ENCODE measurements at places on chromosomes 12 and 14.
A peak's percentile ranks its signal among the peaks of the same experiment; 100 is the strongest.

DNA sequence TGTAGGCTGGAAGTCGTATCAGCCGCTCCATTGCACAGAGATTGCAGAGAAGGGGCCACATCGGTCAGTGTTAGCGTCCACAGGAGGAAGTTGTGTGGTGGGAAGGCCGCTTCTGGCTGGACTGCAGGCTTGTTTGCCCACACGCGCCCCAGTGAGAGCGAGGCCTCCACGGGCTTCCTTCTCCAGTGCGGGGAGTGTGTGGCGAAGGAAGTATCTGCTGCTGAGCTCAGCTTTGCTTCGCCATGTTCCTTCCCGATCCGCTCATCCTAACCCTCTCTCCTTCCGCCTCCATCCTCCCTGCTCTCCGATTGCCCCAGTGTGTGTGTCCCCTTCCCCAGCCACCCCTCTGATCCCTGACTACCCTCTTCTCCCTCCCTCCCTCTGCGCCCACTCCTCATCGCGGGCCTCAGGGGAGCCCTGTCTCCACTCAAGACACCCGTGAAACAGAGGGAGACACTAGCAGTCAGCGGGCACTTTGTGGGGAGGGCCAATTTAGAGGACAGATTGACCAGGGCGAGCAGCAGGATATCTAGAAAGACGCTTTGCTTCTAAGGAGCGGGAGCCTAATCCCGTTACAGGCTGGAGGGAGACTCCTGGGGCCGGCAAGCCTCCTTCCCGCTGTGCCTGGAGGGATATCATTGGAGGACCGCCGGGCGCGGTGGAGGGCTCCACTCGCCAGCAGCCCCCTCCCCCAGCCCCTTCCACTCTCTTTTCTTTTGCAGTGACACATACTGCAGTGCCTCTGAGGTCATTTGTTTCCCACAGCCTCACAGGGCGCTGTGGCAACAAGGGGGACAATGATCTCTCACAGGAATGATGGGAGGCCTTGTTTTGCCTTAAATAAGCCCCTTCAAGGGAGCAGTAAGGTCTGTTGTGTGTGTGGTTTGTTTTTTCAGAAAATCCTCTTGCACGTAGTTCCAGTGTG lies 428.8 kb downstream of the ZFP36L1 start:
- DNase-seq: no peak

DNA sequence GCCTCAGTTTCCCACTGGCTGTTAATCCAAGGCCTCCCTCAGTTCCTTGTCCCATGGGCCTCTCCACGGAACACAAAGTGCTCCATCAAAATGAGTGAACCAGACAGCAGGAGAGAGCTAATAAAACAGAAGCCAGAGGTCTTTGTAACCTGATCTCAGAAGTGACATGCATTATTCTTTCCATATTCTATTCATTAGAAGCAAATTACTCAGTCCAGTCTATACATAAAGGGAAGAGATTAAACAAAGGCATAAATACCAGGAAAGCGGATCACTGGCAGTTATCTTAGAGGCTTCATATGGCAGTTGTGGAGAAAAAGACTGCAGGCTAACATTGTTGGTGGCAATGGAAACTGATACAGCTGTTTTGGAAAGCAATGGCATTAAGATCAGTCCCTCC lies 170.6 kb upstream of the GARIN6 start:
- no peak for DNase-seq

DNA sequence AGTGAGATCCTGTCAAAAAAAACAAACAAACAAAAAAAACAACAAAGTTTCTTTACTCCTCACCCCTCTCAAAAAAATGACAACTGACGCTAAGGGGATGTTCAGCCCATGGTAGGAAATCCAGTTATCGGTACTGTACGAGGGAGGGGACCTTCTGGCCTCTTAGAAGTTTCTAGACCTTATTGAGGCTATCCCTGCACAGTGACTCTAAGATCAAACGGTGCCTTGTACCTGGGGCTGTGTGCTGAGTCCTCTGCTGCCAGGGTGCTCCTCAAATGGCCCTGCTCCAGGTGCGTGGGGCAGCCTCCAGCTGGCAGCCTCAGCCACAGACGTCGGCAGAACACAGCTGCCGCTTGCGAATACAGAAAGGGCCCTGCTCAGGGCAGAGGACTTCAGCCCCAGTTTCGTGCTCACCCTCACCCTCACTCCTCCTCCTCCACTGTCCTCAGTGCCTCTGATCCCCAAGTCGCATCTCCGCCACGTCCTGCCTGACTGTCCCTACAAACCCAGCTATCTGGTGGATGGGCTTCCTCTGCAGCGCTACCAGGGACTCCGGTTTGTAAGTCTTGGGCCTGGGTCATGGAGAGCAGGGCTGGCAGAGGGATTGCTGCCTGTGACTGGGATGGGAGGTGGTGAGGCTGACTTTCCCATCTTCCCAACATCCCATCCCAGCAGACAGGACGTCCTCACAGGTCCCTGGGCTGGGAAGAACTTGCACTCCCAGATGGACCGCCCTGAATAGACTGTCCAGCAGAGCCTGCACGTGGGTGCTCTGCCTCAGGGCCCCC lies 90.9 kb downstream of the B4GALNT3 start:
- no peak for DNase-seq

- no peak for DNase-seq
Measured at GRCh38 chr14:105323663-105324062, 9.1 kb downstream of the PACS2 start.

DNA sequence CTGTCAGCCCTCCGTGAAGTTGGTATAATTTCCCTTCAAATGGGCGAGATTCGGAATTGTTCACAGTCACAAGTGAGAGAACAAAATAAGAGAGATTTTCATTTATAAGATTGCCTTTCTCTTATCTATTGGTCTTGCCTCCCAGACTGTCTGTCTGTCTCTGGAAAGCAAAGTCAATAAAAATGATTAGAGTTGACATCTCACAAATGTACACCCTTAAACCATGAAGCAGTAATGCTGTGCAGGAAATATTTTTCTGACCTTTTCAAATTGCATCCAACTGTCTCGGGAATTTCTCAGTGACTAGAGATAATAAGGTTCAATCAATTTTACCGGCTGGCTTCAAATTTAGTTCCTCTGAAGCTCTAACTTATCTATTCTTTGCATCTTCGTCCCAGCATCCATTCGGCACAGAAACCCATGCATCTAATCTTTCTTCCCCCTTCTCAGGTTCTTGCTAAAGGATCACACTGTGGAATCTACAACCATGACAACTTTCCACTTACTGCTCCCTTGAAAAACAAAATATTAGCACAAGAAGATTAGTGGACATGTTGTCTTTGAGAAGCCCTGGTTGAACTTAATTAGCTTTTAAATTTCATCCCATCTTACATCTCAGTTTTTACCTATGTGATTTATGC lies 93.1 kb downstream of the RMST start:
- no peak for DNase-seq

GRCh38 chr12:466039-466438 lies 6.3 kb downstream of the B4GALNT3 start:
- DNase-seq: no peak

- no peak for DNase-seq
Measured at GRCh38 chr12:92028441-92028709, 117.3 kb downstream of the BTG1 start.

DNA sequence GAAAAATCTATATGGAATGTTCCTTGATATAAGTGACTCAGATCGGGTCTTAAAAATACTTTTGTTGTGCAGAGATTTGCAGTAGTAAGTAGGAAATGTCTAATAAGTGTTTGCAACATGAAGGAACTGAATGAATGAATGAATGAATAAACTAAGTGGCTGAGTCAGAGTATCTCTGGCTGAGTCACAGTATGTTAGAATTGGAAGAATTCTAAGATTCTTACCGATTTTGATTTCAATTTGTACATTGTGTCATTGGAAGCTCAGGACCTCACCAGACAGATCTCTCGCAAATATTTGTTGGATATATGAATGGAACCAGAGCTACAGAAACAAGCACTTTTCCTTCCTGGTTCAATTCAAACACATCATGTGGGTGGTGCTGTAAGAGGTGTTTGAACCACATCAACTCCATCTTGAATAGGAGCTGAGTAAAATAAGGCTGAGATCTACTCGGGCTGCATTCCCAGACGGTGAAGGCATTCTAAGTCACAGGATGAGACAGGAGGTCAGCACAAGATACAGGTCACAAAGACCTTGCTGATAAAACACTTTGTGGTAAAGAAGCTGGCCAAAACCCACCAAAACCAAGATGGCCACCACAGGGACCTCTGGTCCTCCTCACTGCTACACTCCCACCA lies 123.9 kb upstream of the FOXN3 start:
- DNase-seq: no peak

- DNase-seq: peak; percentile 39
Measured at GRCh38 chr14:100278702-100279101, 27.5 kb downstream of the SLC25A29 start.

DNA sequence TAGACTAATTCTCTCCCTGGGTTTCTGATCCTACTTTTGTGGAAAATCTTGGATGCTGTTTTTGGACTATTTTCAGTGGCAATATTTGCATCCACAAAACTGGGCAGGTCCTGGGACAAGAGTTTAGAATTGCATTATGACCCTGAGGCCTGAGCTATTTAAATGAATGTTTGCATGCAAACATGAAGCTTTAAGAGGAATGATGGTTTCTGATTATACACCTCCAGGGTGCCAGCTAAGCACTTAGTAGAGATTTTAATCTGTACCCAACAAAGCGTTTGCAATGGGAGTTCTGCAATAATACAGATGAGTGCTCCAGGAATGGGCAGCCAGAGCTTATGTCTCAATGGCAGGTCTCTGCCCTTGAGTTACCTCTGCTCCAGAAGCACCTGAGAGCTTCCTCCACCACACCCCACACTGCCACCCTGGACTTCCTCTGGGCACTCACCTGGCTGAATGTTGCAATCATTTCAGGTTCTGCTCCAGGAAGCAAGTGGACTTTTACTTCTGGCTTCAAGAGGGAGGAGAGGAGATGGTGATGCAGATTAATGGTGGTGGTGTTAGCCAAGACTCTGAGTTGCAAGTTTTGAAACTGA lies 6.0 kb upstream of the SPTLC2 start:
- DNase-seq: no peak

GRCh38 chr14:36553656-36554260 lies 28.7 kb downstream of the NKX2-8 start:
- DNase-seq: peak; percentile 55

All from hematopoietic multipotent progenitor cell treated with erythropoietin and hydrocortisone succinate and interleukin-3 and kit ligand, for 8 days (in vitro differentiated cells).